ENCODE measurements at places on chromosomes 11 and 22.

DNA sequence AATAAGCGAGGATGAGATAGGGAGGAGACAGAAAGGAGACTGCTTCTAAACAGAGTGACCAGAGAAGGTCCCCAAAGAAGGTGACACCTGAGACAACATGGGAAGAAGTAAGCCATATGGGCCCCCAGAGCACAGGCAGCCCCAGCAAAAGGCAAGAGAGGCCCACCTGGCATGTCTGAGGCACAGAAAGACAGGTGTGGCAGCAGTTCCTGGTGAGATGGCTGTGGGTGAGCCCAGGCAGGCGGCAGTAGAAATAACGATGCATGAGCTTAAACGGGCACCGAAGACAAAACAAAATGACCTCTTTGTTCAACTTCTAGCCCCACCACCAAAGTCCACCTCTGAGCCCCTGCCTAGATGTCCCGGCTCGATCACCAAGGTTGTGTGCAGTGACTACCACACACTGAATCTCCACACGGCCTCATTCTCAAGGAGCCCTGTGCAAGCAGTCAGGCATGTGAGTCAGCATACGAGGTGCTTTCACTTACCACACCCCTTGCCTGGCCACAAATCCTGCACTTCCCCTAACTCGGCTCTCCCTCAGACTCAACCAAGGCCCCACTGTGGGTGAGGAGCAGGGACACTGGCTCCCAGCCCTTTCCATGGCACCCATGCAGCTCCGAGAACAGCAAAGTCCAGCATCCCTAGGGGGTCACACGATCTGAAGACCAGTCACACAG is 77.6 kb downstream of the PACSIN2 start:
- no peak for DNase-seq

DNA sequence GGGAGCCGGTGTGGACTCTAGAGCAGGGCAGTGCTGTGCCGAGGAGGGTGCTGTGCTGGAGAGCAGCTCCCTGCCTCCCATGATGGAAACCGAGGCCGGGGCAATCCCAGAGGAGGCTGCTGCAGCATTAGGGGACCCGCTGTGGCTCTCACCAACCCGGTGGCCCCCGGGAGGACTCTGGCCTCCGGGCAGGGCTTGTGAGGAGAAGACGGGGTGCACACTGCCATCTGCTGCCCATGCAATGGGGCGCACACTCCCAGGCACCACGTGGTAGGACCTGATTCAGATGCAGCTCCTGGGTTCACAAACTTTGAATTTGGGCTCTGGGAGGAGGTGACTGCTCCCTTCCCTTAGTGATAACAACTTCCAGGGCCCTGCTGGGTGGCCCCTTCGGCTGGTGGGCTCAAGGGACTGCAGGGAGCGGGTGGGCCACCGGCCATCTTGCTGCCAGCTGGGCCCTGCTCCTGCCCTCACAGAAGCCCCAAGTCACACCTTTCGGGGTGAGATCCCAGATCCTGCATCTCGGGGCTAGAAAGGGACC is 93.8 kb upstream of the FGF3 start:
- DNase-seq: no peak

GRCh38 chr11:79155237-79155636 is 285.6 kb downstream of the TENM4 start:
- DNase-seq: no peak

DNA sequence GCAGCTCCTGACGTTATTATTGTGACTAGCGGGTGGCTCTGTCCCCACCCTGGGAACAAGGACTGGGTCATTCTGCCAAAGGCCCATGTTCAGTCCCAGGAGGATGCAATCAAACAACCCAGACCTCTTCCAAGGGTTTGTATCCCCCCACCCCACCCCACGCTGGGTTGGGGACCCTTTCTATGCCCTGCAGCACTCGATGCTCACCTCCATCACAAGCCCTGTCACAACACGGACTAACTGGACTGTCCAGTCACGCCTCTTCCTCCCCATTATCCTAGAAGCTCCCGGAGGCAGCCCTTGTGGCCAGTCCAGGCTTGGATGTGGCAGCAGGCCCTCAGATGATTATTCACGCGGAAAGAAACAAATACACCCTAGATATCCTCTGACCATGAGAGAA is 3.7 kb downstream of the SHANK2 start:
- DNase-seq: no peak

GRCh38 chr11:43130616-43131015 is 181.2 kb upstream of the API5 start:
- DNase-seq: no peak

GRCh38 chr11:112334381-112334780 is 73.7 kb upstream of the PLET1 start:
- no peak for DNase-seq

- DNase-seq: no peak
Observed at GRCh38 chr11:122341477-122341876, 225.5 kb upstream of the BLID start.
